Mesothelial cell of epicardium (in vitro differentiated cells): ENCODE measurements at places on chromosomes 2 and 18.

DNA sequence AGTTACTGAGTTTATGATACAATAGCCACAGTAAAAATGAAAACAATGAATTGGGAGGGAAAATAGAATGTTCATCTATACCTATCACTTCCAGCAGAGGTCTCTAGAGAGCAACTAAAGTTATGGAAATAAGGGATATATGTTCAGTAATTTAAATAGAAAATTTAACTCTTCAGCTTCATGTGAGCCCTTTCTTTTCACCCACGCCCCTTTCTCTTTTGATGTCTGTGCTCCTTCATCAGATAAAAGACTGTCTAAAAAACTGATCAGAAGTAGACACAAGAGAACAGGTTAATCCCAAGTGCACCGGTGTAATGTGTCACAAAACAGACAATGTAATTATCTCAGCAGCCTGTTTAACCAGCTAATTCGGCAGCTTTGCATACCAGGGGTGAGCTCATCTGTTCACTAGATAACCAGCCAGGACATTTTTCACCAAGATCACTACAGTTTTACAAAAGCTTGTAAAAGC lies 238.5 kb upstream of the ERBB4 start:
- DNase-seq, result no peak

GRCh38 chr2:9912468-9912867 lies 39.0 kb upstream of the GRHL1 start:
- DNase-seq, result no peak

- DNase-seq, result no peak
Observed at GRCh38 chr2:11288431-11288830, 56.0 kb downstream of the ROCK2 start.

GRCh38 chr2:5227062-5227699 lies 465.0 kb upstream of the SOX11 start:
- no peak for DNase-seq

- DNase-seq, result no peak
Observed at GRCh38 chr2:190891889-190892288, 11.3 kb downstream of the GLS start.

- DNase-seq, result no peak
Observed at GRCh38 chr2:142140434-142140845, 9.6 kb upstream of the LRP1B start.

- no peak for DNase-seq
Observed at GRCh38 chr18:36862182-36862581, 33.3 kb downstream of the KIAA1328 start.

DNA sequence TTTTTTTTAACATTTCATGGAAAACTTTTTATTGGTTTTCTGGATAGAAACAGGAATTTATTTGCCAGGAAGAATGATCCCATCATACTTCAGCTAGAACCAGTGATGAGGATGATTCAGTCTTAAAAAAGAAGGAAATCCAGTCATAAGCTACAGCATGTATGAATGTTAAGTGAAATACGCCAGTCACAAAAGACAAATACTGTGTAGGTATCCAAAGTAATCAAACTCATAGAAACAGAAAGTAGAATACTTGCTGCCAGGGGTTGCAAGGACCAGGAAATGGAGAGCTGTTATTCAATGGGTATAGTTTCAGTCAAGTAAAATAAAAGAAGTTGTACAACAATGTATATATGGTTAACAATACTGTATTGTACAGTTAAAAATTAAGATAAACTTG lies 21.3 kb downstream of the PSME4 start:
- no peak for DNase-seq

GRCh38 chr2:65611488-65611887 lies 179.1 kb upstream of the SPRED2 start:
- DNase-seq, result no peak

DNA sequence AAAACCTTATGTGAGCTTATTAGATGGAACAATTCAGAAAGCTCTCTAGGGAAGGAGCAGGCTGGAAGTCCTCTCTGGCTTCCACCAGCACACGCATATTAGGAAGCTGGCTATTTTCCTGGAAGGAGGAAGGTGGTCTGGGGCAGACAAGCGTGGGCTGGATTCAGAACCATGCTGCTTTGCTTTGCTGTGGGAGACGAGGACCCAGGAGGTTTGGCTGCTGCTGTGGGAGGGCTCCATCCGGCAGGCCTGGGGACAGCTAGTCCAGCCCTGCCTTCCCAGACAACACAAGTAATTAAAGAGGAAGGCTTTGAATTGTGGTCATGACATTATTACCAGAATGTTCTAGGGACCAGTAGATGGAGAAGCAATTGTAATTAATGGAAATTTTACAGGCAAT lies 238.8 kb upstream of the MYT1L start:
- no peak for DNase-seq

- DNase-seq, result no peak
Observed at GRCh38 chr2:219356834-219357233, 24.3 kb upstream of the RESP18 start.

GRCh38 chr2:96353032-96353561 lies 17.5 kb downstream of the NCAPH start:
- DNase-seq, result no peak

DNA sequence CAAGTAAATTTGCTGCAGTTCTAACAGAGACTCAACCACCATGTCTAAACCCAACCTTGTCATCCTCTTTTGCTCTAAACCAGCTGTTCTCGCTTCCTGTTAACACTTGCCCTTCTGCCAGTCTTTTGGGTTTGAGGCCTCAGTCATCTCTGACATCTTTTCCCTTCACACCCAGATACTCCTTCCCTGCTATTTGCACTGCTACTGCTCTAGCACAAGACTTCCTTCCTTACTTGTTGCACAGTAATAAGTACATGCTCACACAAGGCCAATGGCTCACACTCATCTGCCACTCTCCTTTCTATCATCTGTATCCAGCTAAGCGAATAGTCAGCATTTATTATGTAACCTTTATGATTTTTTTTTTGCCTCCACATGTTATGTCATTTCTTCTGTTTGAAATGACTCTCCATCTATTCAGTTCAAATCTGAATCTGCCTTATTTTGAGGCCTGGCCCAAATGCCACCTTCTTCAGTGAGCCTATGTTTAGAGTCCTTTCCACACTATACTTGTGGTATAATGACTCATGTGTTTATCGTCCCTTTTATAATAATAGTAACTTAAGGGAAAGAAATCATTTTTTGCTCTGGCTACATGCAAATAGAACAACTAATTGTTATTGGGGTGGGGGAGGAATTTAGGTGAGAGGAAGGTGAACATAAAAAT lies 22.5 kb upstream of the CDKL4 start:
- no peak for DNase-seq

DNA sequence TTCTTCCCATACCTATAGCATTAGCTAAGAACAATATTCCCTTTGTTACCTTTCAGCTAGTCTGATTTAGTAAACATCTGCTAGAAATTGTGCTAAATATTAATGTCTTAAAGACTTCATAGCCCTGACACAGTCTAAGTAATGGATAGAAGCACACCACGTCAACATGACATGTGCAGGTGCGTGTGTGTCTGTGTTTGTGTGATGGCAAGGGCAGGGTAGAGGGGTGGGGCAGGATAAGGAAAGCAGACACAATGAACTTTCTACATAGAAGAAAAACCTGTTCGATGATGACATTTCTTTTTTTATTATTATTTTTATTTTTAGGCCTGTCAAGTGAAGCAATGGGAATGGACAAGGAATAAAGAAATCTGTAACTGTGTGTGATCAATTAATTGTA lies 223.3 kb downstream of the NOL4 start:
- DNase-seq, result no peak

GRCh38 chr2:102100371-102101096 lies 42.0 kb upstream of the IL1R1 start:
- DNase-seq, result no peak

GRCh38 chr2:221350616-221351015 lies 221.5 kb downstream of the EPHA4 start:
- DNase-seq, result no peak

GRCh38 chr2:134208825-134209224 lies 45.0 kb upstream of the MGAT5 start:
- no peak for DNase-seq

DNA sequence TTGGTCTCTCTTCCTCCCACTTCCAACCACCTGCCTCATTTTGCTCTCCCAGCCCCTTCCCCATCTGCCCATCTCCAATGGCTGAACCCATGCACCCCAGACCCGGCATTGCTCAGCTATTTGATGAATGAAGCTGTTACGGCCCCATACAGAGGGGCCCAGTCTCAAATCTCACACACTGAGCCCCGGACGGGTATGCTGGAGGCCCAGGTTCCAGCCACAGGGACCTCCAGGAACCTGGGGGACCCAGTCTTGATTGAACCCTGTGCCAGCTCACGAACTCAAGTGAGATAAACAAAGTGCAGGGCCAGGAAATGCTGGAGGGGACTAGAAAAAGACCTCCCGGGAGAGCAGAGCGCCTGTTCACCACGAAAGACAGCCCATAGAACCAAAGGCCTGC lies 63.4 kb upstream of the TEX51 start:
- DNase-seq, result no peak

DNA sequence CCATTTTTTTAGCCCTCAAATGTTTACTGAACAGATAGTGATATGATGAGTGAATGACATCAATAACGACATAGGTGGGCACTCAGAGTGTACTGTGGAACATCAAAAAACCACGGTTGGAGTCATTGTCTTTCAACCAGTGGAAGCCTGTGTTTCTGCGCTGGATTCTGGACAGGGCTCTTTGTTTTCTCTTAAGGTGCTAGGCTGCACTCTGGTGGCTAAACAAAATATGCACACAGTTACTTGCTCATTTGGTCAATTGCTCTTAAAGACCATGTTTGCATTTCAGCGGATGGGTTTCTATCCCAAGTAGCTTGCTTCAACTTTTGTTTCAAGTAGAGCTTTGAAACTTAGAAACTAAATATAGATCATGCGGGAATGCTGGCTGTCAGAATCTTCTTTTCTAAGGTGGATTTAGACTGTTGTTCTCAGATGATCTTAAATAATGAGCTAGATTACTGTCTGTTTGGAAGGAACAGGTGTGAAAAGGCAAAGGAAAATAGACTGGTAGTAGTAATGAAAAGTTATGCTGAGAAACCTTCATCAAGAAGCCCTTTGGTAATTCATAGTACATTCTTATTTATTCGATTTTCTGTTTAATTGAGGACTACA lies 48.5 kb upstream of the LYPD6B start:
- no peak for DNase-seq

DNA sequence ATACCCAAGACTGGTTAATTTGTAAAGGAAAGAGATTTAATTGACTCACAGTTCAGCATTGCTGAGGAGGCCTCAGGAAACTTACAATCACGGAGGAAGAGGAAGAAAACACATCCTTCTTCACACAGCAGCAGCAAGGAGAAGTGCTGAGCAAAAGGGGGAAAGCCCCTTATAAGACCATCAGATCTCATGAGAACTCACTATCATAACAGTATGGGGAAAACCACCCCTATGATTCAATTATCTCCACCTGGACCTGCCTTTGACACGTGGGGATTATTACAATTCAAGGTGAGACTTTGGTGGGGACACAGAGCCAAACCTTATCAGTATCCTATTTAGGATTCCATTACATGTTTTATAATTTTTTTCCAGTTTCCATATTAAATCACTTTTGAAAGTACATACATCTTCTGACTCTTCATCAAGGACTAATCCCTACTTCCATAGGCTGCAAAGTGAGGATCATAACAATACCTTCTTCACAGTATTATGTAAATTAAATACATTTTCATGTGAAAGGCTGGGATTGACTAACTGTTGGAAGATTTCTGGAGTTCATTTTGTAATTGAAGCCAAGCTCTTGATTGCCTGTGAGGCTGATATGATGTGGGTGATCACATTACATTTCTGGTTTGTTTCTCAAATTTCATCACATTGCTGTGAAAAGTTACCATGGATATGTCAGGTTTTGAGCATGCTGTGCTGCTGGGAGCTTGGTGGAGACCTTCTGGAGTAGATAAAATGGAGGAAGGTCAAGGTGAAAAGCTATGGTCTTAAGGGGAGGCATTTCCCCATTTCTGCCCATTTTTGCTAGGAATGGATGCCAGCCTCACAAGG lies 31.7 kb upstream of the CERS6 start:
- DNase-seq, result no peak

- no peak for DNase-seq
Observed at GRCh38 chr2:225091336-225091735, 49.1 kb upstream of the DOCK10 start.

DNA sequence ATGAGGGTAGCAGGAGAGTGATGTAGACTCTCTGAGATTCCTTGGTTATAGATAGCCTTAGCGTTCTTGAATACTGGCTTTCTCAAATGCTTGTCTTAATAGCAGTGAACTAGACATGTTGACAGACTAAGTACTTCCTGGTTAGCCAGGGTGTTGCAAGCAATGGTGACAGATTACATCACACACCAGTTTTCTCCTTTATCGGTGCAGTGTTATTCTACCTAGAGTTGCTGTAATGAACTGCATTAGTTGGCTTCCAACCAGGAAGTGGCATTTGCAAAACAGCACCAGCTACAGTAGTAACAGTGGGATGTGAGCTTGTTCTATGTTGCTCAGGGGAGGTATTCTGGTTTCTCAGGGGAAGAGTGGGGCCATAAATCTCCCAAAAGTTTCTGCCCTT lies 582.2 kb upstream of the DDX18 start:
- DNase-seq, result no peak

DNA sequence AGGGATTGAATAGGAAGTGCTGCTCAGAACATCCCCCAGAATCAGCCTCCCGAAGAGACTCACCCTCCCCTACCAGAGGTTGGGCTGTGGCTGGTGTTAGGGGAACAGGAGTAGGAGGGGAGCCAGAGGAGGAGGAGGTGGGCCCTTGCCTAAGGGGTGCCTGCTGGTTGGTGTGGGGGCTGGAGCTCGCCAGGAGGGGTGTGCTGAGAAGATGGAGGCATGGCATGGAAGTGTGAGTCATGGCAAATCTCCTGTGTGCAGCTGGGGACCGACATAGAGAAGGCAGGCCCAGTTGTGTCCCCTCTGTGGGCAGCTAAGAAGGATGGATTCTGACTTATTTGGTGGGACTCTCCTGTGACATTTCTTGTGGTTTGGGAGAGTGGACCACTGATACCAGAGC lies 73.7 kb downstream of the DGKD start:
- no peak for DNase-seq

DNA sequence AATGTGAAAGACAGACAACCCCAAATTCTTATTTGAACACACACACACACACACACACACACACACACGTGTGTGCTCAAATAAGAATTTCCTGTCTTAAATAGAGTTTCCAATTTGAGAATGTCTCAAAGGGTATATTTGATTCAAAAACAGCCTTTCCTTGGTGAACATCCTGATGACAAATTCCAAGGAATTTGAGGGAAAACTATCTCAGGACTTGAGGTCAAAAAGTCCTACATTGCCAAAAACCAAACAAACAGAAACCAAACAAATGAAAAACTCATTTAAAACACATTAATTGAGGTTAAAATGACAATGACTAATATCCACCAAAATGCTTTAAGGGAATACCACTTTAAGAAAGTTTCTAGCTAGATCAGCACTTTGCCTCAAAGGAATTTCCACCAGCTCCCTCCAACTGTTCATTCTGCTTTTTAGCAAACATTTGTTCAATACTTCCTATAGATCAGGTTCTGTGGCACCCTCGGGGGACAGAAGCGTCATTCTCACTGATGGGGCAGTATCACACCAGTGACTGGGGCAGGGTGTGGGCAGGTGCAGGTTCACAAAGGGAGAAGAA lies 232.1 kb upstream of the TRIB2 start:
- DNase-seq, result no peak

GRCh38 chr2:5986801-5987787 lies 294.9 kb downstream of the SOX11 start:
- no peak for DNase-seq
